ENCODE measurements at places on chromosomes 5 and 9.

DNA sequence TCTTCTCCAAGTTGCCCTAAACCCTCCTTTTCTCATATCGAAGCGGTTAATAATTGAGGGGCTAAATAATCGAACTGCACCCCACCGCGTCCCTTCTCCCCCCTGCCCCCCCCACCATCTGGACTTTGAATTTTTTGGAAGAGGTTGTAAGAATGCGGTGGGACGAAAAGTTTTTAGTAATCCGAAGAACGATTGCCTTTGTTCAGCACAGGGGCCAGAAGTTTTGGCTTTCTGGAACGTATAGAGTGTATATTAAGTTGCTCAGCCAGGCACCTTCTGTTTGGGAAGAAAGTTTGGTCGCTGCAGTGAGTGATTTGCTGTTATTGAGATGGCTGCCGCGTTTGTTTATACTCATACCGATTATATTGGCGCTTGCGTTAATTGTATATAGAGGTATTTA, 518 bp downstream of the ERBIN start:
- DNase-seq: peak; percentile 35

- peak; percentile 88 for DNase-seq
Measured at GRCh38 chr9:124011460-124012301, at the start of gene LHX2. LHX2 (plus strand) TSS chr9:124011768; CDS start chr9:124012349, 581 bp downstream.

GRCh38 chr9:115137526-115137925, 19.6 kb upstream of the TNC start:
- DNase-seq: no peak

DNA sequence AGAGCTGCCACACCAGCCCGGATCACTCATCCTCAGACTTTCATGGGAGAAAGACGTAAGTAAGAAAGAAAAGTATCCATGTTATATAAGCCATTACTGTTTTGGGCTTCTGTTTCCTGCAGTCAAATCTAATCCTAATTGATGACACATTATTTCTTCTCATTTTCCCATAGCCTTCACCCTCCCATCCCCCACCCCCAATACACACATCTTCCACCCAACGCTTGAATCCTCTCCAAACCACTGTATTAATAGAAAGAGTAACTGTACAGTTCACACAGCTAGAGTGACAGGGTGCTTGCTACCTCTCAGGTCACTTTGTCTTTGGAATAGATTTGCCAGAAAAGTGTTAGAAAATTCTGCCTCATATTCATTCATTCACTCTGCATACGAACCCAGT, 69.3 kb upstream of the IL17B start:
- DNase-seq: no peak

GRCh38 chr5:107365320-107366109, 305.2 kb downstream of the EFNA5 start:
- no peak for DNase-seq

DNA sequence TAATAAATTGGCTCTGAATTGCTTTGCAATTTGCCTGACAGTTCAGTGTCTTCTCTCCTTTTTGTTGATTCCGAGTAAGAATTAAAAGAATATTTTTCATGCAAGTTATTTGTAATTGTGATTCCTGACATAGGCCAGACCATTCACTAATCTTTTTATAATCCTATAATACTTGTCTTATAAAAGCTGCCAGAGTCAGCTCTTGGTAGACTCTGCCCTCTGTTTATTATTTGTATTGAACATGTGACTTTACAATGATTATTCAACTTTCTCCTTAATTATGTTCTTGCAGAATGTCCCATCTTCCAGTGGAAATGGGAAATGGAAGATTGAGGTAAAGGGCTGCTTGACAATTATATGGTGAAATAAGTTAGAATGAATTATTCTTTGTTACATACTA, 121.0 kb downstream of the SV2C start:
- no peak for DNase-seq

DNA sequence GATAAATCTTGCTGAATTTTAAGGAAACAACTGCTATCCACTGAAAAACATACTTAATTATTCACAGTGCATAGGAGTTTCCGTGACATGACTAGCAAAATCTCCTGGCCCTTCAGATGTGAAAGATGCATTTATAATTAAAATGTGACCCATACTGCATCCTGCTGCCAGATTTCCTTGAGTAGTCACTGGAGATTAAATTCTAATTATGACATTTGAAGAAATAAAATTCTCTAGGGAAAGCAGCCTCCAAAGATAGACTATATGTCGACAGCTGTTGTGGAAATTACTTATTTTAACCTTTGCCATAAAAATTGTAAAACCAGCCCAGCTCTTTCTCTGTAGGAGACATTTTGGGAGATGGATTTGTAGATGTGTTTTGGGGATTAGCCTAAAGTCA, 193.6 kb upstream of the SMC2 start:
- no peak for DNase-seq

- no peak for DNase-seq
Measured at GRCh38 chr5:64634997-64635686, 55.2 kb upstream of the SHISAL2B start.

DNA sequence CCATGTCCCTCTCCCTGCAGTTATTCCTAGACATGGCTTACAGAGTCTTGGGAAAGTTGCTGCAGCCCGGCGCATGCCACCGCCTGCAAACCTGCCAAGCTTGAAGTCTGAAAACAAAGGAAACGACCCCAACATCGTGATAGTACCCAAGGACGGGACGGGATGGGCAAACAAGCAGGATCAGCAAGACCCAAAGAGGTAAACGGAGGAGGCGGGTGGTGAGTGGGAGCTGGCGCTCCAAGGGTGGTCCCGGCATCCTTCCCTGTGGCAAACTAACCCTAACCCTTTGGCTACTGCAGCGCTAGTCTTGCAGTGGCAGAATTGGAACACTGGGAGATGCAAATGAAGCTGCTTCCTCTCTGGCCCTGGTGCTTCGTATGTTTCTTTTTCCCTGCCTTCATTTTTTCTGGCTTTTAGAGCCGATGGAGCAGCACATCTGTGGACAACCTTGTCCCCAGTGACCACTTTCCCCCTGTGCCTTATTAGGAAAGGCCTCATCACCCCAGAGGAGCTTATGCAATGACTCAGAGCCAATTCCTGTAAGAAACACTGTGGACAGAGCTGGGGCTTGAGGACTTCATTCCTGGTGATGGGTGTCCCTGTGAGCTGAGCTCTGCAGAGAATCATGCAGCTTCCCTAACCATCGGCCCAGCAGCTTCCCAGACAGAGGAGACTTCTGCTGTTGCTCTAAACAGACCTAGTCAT, 38.9 kb downstream of the PRRC2B start:
- no peak for DNase-seq

- DNase-seq: peak; percentile 80
Measured at GRCh38 chr5:43191740-43192557, at the start of gene NIM1K. NIM1K (plus strand) TSS chr5:43192225; CDS start chr5:43245776, 53,551 bp downstream.

- no peak for DNase-seq
Measured at GRCh38 chr5:73606206-73606753, 19.7 kb upstream of the ARHGEF28 start.

GRCh38 chr5:91027405-91028139, 355.5 kb downstream of the ARRDC3 start:
- no peak for DNase-seq

GRCh38 chr5:177469750-177470525, 3.5 kb downstream of the DBN1 start:
- no peak for DNase-seq

DNA sequence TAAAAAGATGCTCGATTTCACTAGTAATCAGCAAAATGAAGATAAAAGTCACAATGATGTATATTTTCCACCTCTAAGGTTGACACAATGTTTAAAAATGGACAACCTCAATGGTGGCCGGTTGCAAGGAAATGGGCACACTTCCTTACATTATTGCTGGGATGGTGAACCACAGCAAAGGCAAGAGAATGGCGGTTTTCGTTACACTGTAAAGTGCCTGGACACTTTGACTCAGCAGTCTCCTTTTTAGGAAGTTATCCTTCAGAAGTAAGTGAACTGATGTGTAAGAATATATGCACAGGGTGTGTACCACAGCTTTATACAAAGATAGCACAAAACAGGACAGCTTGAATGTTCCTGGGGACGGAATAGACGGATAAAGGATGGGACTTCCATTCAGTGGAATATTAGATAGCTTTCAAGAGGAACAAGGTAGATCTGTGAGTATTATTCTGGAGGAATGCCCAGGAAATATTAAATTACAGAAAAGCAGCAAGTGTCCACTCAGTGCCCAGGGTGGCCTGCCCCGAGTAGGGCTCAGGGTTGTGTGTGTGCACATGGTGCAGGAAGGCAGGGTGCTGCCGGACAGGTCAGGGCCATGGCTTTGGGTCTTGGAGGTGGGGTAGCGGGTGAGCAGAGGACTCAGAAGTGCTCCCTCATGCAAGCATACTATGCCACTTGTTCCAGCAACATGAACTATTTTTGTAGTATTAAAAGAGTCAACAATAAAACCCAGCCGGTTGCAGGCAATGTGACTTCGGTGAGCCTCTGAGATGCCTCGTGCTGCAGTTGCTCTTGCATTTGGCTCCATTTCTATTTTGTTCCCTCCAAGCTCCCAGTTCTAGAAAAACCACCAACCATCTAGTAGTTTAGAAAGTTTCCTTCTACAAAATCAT, 24.5 kb downstream of the GADD45G start:
- no peak for DNase-seq

- peak; percentile 58 for DNase-seq
Measured at GRCh38 chr9:91954841-91955471, 4.9 kb upstream of the ROR2 start.

Data from femur (tissue), 1 donor.